Neural progenitor cell (in vitro differentiated cells): ENCODE measurements at places on chromosomes 1 and 21. TPM values are rescaled to one million over a fixed set of nuclear protein-coding genes. Genes with fewer than 3 reads are reported as not detected.
A peak's percentile ranks its signal among the peaks of the same experiment; 100 is the strongest.

- H3K4me3 ChIP-seq, result no peak overlapping the region
- H3K4me1 ChIP-seq, result no peaks in the 10 kb centered on the region
- H3K36me3 ChIP-seq, result no peaks in the 10 kb centered on the region
- H3K27me3 ChIP-seq, result no peaks in the 10 kb centered on the region
- H3K27ac ChIP-seq, result no peak overlapping the region
These were observed 31.4 kb upstream of the ACTL8 start for GRCh38 chr1:17723684-17724083.

DNA sequence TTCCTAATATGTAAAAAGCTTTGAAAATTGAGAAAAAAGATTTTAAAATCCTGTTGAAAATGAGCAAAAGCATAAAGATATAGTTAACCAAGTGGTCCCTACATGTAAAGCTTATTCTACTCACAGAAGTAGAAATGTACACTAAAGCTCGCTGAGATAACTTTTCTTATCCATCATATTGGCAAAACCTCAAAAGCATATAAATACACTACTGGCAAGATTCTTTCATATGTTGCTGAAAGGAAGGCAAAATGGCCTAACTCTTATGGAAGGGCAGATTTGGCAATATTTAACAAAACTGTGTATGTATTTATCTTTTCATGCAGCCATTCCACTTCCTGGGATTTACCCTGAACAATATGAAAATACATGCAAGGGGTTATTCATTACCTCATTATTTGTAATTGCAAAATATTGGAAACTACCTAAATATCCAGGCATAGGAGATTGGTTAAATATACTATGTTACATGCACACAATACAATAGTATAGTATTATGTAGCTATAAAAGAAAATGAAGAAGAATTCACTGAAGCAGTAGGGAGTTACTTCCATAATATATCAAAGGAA is 43.2 kb upstream of the LYPLAL1 start:
- H3K27ac ChIP-seq, result no peak overlapping the region
- DNase-seq, result no peak
- no peaks in the 10 kb centered on the region for H3K4me1 ChIP-seq
- no peaks in the 10 kb centered on the region for H3K36me3 ChIP-seq
- H3K4me3 ChIP-seq, result no peak overlapping the region
- H3K27me3 ChIP-seq, result no peaks in the 10 kb centered on the region

REN gene
- total RNA-seq, result not detected in 2 replicates

- DNase-seq, result no peak
- no peak overlapping the region for H3K27ac ChIP-seq
- H3K4me1 ChIP-seq, result peaks cover 12% of the 10 kb centered on the region
- no peak overlapping the region for H3K4me3 ChIP-seq
- H3K36me3 ChIP-seq, result no peaks in the 10 kb centered on the region
- no peaks in the 10 kb centered on the region for H3K27me3 ChIP-seq
These were observed 332.2 kb downstream of the NTNG1 start for GRCh38 chr1:107473065-107473464.

BEND5 gene
- 15.9 and 17.6 TPM in 2 replicates for total RNA-seq

FCRL4 gene
- total RNA-seq, result not detected in 2 replicates

- no peaks in the 10 kb centered on the region for H3K27me3 ChIP-seq
- no peaks in the 10 kb centered on the region for H3K36me3 ChIP-seq
- no peaks in the 10 kb centered on the region for H3K4me1 ChIP-seq
- DNase-seq, result no peak
These were observed 184.2 kb upstream of the USP24 start for GRCh38 chr1:55399346-55399745.

DNA sequence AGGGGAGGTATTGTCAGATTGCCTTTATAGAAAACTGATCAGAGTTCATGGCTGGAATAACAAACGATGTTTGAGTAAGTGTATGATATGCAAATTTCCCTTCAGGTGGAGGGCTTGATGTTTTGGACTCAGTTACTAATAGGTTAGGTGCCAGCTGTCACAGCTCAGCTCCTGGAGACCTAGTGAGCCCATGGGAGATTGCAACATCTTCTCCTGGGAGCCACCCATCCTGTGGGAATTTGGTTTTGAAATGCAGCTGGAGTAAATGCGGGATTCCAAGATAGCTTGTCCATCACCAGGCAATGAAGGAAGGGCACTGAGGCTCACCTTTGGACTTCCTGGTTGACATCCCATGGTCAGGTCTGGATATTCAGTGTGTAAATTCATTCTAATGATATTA is 211.4 kb upstream of the NRIP1 start:
- H3K36me3 ChIP-seq, result no peaks in the 10 kb centered on the region
- H3K27ac ChIP-seq, result no peak overlapping the region
- H3K4me1 ChIP-seq, result no peaks in the 10 kb centered on the region
- H3K4me3 ChIP-seq, result no peak overlapping the region
- H3K27me3 ChIP-seq, result no peaks in the 10 kb centered on the region

NAV1 gene
- total RNA-seq, result 60.7 and 83.0 TPM in 2 replicates

GRCh38 chr1:226061068-226061840 is 1.3 kb upstream of the H3-3A start:
- no peaks in the 10 kb centered on the region for H3K27me3 ChIP-seq
- no peak for DNase-seq
- H3K36me3 ChIP-seq, result peaks cover 7% of the 10 kb centered on the region
- H3K4me3 ChIP-seq, result peak overlapping the region; percentile 86
- peaks cover 24% of the 10 kb centered on the region for H3K4me1 ChIP-seq

DNA sequence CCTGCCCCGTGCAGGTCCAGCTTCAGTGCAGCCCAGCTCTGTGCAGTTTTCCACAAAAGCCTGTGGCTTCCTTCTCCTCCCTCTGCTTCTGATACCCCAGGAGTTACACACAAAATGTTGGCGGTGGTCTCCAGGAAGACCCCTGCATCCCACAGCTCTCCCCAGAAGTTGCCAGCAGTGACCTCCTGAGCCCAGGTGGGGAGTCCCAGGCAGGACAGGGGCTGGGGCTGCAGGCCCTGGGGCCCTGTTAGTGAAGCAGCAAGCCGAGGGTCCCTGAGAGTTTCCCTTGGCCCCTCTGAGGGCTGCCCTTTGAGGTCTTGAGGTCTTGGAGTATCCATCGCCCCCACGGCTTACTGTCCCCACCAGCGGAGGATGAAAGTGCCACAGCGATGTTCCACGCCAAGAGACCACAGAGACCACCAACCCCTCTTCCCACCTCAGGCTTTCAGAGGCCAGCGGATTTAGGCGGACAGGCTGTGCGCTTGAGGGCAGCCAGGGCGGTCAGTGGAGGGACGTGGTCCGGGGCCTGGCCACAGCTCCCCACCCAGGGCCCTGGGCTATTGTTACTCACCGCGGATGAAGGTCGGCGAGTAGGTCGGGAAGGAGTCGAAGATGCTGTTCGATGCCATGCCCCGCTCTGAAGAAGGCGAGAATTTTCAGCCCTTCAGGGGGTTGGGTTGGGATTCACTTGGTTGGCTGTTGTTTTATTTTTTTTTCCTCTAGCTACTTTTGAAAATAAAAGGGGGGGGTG is 34.0 kb upstream of the RUNX3 start:
- H3K27me3 ChIP-seq, result no peaks in the 10 kb centered on the region
- H3K4me3 ChIP-seq, result no peak overlapping the region
- no peak for DNase-seq

TRABD2B gene
- total RNA-seq, result 0.09 and 0.34 TPM in 2 replicates

TSACC gene
- 0.87 TPM in 1 of 2 replicates, not detected in the other for total RNA-seq
